Stimulated activated CD4-positive, alpha-beta T cell treated with anti-CD3 and anti-CD28 coated beads, Interleukin-15, amount 100 ng/mL, for 48 hours (primary cell): ENCODE measurements at places on chromosomes 7 and 10.

- DNase-seq, result no peak
These were observed 6.0 kb upstream of the MNX1 start for GRCh38 chr7:157016352-157017041.

GRCh38 chr10:18145652-18146051, 5.4 kb downstream of the CACNB2 start:
- no peak for DNase-seq

DNA sequence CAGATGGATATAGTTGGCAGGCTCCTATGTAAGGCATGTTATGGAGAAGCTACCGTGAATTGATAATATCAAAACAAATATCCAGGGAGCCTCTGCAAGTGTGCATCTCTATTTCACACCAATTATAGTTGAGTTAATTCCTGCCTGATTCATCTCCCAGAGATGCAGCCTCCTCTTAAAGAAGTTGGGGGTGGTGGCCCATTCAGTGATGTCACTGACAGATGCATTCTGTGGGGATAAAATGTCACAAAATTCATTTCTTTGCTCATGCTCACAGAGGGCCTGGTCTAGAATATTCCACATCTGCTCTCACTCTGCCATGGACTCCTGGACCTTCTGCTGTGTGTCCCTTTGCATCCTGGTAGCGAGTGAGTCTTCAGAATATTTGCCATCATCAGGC, 189.1 kb upstream of the PRSS1 start:
- DNase-seq, result no peak

DNA sequence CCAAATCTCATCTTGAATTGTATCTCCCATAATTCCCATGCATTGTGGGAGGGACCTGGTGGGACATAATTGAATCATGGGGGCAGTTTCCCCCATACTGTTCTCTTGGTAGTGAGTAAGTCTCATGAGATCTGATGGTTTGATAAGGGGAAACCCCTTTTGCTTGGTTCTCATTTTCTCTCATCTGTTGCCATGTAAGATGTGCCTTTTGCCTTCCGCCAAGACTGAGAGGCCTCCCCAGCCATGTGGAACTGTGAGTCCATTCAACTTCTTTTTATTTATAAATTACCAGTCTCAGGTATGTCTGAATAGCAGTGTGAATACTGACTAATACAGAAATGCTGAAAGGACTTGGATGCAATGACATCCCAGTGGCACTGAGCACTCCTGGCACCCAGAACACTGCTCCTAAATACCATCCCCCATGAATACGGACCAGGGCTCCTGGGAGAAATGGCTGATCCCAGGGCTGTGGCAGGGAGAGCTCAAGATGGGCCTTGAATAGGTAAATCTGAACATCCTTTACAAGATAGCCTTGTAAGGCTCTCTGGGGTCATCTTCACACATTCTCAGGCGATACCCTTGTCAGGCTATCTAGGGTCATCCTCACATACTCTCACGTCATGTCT, 19.4 kb downstream of the ZFAND2A start:
- no peak for DNase-seq

DNA sequence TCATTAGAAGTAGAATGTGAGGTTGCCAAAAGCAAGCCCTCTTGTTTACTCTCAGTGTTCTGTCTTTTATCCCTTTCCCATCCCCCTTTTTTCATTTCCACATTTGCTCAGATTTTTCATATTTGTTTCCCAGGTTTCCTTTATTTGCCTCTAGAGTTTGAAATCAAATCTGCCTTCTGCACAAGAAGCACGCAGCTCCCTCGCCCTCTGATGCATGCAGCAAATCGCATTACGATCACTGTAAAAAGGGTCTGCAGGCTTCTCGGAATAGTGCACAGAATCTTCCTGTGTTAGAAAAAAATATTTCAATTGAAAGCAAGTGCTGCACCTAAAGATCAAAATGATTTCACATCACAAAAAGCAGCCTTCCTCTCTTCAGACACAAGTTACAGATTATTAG, 129.0 kb downstream of the GPAM start:
- no peak for DNase-seq

DNA sequence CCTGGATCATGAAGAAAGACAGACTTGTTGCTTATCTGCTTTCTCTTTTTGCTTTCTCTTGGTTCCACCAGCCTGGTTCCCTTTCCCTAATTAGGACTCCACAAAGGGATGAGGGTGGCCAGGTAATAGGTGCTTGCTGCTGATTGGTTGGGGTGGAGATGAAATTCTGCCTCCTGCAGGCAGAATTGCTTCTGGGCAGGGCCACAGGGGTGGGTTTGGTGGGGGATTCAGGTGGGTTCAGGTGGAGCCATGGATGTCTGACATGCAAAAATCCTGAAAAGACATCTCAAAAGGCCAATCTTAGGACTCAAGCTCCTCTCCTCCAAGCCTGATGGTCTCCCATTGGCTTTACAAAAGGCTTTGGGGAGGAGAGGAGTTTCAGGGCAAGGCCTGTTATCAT, 25.4 kb upstream of the ACHE start:
- no peak for DNase-seq
